ENCODE measurements at places on chromosomes 7 and 10.
A peak's percentile ranks its signal among the peaks of the same experiment; 100 is the strongest.

- peak; percentile 50 for DNase-seq
Measured at GRCh38 chr10:69901628-69902505, 100.2 kb downstream of the COL13A1 start.

GRCh38 chr7:85320699-85321476, 134.0 kb upstream of the SEMA3D start:
- no peak for DNase-seq

- peak; percentile 90 for DNase-seq
Measured at GRCh38 chr7:116218051-116218645, 7.8 kb downstream of the TES start.

GRCh38 chr7:91019686-91020385, 244.4 kb upstream of the FZD1 start:
- DNase-seq, result no peak

DNA sequence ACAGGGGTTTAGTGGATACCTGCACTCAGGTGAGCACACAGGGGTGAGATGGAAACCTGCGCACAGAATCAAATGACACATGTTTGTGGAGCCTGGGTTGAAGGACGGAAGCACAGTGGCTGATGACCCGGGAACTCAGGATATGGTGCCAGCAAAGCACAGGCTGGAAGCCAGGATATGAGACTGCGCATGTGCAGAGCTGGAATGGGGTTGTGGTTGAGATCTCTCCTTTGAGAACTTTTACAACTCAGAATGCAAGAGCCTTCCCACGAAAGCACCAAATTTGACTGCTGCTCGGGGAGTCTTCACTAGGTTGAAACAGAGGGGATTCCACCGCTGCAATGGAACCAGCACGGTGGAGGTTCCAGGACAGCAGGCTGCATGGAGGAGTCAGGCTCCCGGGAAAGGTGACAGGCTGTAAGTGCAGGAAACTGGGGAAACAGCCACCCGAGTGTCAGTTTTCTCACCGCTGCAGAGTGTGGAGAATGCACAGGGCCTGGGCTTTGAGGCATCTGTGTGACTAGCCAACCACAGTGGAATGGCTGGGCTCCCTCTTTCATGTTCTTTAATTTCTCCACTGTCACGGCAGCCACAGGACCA, 133.4 kb upstream of the TCERG1L start:
- no peak for DNase-seq

- peak; percentile 35 for DNase-seq
Measured at GRCh38 chr10:74047304-74047703, 49.4 kb downstream of the VCL start.

DNA sequence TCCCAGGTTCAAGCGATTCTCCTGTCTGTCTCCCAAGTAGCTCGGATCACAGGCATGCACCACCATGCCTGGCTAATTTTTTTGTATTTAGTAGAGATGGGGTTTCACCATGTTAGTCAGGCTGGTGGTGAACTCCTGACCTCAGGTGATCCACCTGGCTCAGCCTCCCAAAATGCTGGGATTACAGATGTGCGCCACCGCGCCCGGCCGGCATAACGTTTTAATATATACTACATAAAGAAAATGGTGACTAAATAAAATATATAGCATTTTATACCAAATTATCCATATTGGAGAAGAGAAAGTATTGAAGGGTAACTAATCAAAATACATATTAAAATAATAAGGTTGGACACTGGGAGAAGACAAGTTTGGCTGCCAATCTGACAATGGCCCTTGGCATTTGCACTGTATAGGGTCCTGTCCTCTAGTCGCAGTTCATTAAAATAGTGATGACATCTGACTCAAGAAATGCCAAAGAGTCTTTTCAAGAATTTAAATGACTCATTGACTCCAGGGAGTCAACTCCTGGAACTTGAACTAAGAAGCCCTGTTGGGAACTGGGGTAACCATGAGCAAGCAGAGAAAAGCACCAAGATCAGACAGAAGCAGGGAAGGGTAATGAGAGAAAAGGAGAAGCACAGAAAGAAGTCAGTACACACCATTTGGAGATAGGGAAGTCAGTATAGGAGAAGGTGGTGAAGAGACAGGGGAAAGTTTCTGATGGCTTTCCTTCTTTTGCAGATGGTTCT, 91.1 kb downstream of the CH25H start:
- peak; percentile 87 for DNase-seq

DNA sequence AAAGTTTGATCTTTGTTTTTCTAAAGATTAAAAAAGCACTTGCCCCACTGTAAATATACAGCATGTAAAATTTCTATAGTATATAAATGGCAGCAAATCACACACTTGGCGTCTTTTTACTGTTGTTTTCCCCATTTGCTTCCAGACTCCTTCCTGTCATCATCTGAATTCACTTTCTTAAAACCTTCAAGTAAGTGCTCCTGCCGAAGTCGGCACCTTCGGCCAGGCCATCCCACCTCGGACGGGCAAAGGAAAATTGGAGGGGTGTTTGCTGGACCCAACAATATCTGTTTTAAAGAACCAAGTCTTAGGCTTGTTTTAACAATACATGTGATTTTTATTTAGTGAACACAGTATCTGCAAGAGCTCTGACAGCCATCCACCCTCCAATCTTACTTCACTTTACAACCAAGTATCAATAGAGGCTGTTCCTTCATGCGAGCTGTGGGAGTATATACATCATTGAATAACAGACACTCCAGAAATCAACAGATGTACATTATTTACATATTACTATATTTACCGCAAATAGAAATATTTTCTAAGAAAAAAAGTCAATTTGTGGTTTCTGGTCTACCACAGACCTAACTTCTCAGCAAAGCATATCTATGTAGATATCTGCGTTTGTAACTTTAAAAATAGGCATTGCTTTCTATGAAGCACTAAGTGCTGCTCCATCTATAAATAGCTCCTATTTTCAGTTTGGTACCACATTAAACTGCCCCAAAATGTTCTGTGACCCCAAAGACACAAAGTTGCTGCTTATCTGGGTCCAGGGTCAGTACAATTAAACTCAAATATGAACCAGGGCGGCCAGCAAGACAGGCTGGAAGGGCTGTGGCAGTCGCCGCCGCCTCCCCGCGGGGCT, 110.7 kb downstream of the CYTH3 start:
- no peak for DNase-seq

DNA sequence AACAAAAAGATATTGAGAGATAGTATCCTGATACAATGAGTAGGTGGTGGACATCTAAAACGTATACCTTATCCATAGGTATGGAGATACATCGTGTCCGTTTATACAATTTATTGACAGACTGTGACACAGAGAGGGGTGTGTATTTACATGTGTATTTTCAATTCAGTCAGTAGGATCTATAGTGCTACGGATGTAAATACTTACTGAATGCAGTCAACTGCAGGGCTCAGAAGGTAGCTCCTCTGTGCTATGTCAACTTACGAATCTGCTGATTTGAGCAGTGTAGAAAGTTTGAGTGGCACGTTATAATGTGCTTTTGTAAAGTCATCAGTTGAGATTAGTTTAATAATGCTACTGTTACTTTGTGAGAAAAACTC, 626 bp downstream of the ZNF804B start:
- no peak for DNase-seq

DNA sequence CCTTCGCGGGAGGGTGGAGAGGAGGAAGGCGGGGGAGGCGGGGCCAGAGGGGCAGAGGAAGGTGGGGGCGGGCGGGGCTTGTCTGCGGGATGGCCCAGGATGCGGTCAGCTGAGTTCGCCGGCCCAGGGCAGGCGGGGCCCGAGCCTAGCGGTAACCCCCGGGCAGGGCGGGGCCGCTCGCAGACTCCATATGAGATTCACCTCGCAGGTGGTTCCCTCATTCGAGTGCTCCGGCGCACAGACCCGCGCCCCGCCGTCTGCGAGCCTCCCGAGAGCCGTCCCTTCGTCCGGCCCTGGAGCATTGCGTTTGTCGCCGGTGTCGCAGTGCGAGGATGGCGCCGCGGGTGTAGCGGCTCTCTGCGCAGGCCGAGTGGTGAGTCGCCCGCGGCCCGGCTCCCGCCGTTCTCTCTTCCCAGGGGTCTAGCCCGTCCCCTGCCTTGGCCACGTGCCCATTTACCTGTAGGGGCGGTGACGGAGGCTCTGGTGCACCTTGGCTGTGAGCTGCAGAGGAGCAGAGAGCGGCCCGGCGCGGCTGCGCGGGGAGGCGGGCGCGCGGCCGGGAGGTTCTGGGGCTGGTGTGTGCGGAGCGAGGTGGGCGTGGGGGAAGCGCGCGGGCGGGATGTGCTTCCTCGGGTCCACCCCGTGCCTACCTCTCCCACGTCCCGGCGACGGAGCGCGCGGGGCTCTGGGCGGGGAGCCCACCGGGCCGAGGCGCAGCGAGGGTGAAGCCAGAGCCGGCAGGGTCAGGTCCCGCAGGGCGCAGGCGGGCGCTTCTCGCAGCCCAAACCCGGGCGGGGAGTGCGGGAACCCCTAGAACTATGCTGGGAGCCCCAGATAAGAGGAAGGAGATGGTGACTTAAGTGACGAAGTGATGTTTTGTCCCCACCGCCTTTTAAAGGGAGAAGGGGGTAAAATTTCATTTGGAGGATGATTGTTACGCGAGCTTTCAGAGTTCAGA, at the start of gene UPP1:
Gene UPP1, plus strand, starts transcription at position 220 of the 958 bp plus-strand sequence. CDS start 5,519 bp downstream, outside the sequence.
- no peak for DNase-seq

- DNase-seq, result no peak
Measured at GRCh38 chr10:71236286-71236685, 23.9 kb downstream of the UNC5B start.

GRCh38 chr7:133015888-133016287, 66.0 kb downstream of the CHCHD3 start:
- DNase-seq, result no peak

- DNase-seq, result peak; percentile 81
Measured at GRCh38 chr7:38195804-38196595, 18.0 kb downstream of the STARD3NL start.

DNA sequence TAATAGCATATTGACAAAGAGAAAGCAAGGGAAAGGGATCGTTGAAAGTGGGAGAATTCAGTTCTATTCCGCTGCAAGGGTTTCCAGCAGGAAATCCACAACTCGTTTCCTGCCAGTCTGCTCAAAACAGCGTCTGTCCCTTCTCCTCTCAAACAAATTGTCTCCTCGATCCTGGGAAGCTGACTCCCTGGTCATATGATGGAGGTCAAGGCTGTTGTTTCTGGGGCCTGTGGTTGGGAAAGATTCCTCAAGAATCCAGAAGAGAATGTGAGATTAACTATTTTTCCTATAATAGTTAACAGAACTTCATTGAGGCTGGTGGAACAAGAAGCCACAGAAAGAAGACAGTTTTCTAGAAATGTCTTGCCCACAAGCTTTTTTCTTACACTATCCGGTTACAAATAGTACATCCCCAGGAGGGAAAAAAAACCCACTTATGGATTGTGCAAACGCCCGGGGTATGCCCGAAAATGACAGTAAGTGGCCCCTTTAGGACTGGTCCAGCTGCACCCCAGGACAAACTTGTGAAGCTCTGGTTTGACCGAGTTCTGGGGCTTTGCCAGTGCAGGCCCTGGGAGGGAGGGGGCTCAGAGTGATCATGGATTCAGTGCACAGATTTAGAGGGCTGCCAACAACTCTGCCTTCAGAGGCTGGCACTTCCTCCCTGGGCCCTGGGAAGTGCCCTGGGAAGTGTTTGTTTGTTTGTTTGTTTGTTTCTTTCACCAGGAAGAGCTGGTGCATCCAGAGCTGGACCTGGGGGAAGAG, 49.4 kb upstream of the CTBP2 start:
- DNase-seq, result peak; percentile 43

DNA sequence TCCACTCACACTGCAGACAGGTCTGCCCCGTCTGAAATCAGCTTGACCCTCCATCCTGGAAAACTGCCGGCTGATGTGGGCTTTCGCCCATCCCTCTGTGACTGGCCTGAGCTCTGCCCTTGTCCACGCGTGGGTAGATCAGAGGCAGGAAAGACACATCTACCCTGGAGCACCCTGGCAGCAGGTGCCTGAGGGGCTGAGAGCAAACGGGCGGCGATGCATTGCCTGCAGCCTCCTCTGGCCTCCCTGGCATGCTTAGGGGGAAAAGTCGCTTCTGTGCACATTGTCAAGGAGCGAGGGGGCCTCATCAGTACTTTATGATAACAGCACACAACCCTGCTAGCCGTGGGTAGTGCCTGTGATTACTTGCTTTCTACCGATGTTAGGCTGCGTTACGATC, 109.4 kb downstream of the ADARB2 start:
- DNase-seq, result no peak

DNA sequence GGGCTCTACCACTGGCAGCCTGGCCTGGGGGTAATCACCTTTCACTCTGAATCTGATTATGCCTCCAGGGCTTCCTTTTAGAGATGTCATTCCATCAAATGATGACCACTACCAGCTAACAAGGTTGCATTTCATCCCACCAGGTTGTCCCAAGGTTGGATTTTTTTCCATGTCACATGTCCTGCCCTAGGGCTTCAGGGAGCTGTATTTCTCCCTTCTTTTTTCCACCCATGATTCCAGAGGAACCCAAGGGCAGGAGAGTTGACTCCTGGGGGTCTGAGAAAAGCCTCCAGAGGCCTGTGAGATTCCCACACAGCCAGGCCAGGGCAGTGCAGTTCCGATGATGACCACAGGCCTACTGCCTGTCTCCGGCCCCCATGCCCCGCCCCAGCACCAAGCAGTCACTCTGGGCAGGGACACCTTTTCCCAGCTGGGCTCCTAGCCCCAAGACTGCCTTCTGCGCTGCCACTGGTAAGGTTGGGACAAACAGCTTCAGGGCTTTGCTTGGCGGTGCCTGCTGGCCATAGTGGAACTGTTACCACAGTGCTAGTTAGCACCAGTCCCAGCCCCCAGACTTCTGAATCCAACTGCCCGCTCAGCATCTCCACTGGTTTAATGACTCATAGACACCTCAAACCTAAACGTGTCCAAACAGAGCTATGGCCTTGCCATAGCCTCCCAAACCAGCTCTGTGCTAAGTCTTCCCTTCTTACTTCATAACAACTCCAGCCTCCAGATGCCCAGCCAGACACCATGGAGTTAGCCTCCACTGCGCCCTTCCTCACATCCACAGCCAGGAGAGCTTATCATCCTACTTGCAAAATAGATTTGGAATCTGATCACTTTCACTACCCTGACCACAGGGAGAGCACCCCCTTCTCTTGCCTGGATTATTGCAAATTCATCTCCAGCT, 133.7 kb downstream of the ARHGAP22 start:
- DNase-seq, result peak; percentile 60

DNA sequence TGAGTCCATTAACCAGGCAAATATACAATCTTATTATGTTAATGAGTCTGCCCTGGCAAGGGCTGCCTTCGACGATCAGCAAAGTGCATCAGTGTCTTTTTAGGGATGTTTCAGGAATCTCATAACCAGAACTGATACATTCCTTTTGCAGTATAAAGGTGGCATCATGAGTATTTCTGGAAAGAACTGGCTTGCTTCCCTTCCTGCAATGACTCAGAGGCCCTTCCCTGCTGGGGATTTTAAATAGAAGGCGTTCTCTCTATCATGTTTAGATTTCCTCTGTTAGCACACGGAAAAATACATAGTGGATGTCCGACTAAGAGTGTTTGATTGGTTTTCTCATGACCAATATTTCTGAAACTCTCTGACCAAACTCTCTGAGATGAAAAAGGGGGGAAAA, 1.8 kb downstream of the NPS start:
- DNase-seq, result no peak

GRCh38 chr7:90290244-90291113, 30.6 kb downstream of the FAM237B start:
- DNase-seq, result no peak

GRCh38 chr10:30127120-30127541, 67.7 kb upstream of the JCAD start:
- DNase-seq, result no peak

GRCh38 chr7:3274131-3274530, 26.9 kb upstream of the SDK1 start:
- no peak for DNase-seq

GRCh38 chr10:22875581-22875980, 52.3 kb upstream of the ARMC3 start:
- DNase-seq, result no peak
